Cardiac fibroblast (primary cell): ENCODE measurements at places on chromosomes 12 and 14.

GRCh38 chr14:62409169-62409568 lies 636.1 kb downstream of the KCNH5 start:
- no peak for DNase-seq

- DNase-seq = no peak
Observed at GRCh38 chr14:54116972-54117371, 160.3 kb upstream of the BMP4 start.

GRCh38 chr12:32560520-32560919 lies 118.6 kb upstream of the DNM1L start:
- DNase-seq = no peak

- DNase-seq = no peak
Observed at GRCh38 chr14:69932391-69932790, 53.2 kb downstream of the SMOC1 start.

DNA sequence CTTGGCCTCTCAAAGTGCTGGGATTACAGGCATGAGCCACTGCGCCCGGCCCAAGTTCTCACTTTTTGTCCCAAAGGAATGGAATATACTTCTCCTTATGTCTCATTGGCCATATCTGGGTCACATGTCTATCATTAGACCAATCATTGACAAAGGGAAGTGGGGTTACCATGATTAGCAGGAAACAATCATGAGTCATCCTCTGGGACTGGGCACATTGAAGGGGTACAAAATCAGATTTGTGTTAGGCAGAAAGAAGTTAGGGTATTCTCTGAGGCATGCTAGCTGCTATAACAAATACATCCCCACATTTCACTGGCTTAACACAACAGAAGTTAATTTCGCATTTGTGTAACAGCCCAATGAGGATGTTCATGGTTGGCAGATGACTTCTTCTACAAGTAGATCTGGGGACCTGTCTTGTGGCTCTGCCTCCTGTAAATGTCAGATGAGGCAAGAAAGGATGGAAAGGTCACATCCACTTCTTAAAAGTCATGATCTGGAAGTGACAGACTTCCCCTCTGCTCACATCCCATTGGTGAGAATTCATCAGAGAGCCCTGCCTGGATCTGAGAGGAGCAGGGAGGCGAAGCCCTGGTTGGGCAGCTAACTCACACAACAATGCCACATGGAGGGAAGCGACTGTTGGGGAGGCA lies 3.1 kb downstream of the CCDC63 start:
- DNase-seq = no peak

DNA sequence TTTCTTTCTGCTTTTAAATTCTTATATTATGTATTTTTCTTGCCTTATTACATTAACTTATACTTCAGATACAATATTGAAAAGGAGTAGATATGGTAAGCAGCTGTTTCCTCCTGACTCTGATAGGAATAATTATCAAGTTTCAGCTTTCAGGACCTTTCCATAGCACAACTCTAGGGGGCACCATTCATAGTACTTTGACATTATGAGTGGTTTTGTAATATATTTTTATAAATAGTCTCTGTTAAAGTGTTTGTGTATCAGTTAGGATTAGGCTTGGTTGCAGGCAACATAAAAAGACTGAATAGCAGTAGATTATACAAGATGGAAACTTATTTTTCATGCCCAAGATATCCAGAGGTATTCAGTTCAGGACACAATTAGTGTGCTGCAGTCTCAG lies 27.9 kb upstream of the PARP11 start:
- DNase-seq = no peak

DNA sequence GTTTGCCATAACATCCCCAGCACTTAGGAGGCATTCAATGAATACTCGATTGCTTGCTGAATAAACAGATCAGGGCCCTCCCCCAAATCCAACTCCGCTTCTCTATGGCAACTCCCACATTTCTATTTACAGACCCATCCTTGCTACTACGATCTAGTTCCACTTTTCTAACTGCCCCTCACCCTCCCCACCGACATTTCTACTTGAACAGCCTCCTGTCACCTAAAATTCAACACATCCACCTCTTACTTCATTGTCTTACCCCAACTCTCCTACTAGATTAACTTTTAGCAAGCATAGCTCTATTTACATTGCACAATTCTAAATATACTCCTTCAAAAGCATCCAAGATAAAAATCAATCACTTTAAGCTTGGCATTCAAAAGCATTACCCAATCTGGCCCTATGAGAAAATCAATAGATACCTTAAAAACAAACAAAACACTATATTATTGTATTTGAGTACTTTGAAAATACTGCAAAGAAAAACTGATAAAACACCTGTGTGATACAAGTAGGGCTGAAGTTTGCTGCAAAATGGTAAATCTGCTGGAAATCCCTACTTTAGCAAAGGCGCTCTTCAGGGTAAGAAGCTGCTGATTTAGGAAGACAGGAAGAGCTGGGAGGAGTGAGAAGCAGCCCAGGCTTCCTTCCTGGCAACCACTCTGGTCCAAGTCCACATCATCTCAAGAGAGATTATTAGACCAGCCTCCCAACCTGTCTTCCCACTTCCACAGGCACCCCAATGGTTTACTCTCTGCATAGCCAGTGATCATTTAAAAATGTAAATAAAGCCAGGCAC lies 96.4 kb downstream of the HECTD4 start:
- no peak for DNase-seq

DNA sequence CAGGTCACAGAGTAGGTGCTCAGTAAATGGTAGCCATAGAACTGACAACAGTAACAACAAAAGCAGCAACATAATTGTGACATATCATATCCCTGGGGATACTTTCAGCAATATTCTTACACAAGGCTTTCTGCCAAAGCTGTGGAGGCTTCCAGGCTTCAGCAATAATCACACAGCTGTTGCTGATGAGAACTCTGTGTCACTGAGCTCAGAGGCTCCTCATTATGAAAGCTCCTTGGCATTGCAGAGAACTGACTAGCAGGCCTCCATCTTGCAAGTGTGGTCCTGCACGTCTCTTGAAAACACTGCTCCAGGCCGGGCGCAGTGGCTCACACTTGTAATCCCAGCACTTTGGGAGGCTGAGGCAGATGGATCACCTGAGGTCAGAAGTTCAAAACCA lies 97.3 kb upstream of the BTG1 start:
- DNase-seq = peak; percentile 82

DNA sequence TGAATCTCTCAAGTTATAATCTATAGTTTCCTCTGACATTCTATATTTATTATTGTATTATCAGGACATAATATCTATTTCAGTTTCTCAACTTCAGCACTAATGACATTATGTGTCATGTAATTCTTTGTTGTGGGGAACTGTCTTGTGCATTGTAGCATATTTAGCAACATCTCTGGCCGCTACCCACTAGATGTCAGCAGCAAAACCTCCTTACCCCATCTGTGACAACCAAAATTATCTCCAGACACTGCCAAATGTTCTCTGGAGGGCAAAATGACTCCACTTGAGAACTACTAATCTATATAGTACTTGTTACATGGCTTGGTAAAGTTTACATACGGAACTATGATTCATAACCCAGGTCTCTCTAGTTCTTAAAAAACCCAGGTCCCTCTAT lies 110.2 kb downstream of the RASSF9 start:
- peak; percentile 35 for DNase-seq

DNA sequence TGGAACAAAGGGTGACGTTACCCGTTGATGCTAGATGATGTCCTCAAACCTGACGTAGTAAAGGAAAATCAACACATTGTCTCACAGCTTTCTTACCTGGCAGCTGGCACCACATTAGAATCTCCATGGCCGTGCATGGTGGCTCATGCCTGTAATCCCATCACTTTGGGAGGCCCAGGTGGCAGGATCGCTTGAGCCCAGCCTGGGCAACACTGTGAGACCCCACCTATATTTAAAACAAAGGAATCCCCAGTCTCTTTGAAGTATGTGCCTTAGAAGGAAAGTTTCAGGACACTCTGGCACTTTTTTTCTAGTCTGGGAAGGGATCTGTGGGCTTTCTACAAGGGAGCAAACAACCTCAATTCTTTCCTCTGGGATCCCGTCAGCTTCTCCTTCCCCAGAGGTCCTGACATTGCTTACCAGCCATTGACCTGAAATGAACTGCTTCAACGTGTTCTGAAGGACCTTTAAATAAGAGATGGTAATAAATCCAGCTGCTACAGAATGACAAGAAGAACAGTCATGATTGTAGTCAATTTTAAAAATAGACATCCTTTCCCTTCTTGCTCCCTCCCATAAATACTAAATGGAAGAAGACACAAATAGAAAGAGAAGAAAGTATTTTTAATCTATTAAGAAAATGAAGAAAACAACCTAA lies 33.7 kb upstream of the TTC7B start:
- no peak for DNase-seq

- DNase-seq = no peak
Observed at GRCh38 chr14:74947353-74948227, 7.8 kb downstream of the PGF start.

- DNase-seq = no peak
Observed at GRCh38 chr14:105880616-105881015, 354.2 kb downstream of the TMEM121 start.

DNA sequence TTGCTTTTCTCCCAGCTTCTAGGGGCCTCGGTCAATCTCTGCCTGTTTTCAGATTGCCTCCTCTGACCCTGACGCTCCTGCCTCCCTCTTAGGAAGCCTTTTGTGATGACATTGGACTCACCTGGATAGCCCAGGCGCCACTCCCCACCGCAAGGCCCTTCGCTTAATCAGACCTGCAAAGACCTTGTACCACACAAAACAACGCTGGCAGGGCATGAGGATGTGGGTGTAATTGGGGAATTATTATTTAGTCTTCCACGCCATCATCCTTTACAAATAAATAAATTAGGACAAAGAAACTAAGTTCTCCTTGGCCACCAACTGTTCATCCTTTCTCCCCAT lies 7.7 kb upstream of the VPS37B start:
- no peak for DNase-seq

- peak; percentile 79 for DNase-seq
Observed at GRCh38 chr12:104793285-104793684, 164.8 kb downstream of the SLC41A2 start.

DNA sequence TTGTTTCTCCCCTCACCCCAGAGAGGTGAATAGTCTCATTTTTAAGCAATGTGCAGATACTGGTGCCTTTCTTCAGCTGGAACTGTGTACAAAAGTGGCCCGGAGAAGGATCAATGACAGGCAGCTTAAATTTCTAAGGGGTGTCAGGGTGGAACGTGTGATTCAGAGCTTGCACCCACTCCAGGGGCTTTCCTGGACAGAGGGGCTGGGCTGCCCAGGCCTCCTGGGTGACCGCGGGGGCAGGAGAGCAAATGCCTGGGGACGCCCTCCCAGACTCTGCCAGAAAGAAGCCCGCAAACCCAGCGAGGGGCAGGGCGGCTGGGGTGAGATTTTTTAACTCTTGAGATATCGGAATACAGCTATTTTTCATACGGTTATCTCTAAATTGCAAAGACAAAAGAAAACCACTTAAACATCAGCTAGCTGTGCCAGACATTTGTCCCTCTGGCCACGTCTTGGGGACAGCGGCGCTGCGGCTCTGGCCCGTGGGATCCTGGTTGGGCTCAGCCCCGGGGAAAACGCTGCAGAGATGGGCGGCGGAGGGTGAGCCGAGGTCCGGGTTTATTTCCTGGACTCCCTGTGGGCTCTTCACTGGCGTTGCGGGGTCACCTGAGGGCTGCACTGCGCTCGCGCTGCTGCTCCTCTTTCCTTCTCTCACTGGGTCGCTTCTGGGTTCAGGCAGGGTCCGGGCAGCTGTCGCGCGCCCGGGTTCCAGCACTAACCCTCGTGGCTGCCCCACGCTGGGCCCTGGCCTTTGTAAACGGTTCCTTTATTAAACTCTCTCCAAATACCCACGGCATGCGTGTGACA lies 35.8 kb downstream of the NFKBIA start:
- DNase-seq = no peak

DNA sequence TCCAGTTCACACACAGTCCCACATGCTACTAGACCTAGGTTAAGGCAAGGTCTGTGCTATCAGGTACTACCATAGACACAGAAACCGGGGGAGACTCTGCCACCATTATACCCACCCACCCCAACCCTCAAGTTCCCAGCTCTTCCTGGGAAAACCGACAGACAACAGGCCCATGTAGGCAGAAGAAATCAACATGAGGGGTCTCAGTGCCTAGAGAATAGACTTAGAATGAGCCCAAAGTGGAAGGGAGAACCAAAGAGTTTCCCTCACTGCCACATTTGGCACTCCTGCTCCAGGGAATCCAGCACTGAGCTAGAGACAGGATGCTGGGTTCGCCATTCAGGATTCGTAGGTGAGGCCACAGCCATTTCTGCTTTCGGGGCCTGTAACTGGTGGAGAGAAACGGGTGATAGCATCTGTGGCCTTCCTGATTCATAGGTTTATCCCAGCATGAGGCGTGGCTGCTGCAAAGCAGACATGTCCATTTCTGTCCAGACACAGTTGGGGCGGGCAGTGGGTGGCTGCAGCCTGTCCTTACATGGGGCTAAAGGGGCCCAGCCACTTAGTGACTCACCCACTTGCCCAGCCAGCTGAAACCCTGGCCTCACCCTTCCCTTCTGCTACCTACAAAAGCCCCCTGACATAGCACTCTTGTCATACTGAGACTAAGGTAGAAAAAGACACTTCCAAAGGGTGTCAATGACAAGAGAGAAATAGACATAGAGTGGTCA lies 69.4 kb downstream of the IRF2BPL start:
- DNase-seq = no peak

GRCh38 chr12:124605150-124605882 lies 37.9 kb upstream of the NCOR2 start:
- no peak for DNase-seq

DNA sequence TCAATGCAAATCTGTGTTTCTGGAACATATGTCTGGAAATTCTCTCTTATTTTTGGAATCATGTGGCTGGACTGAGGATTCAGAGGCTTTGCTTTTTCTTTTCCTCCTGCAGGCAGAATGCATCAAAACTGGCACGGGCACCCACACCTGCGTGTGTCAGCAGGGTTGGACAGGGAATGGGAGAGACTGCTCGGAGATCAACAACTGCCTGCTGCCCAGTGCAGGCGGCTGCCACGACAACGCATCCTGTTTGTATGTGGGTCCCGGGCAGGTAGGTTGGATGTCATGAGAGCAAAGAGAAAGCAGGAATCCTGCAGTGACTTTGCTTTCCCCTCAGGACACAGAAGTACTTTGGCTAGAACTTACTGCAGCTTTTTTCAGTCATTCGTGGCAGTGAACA lies 90.3 kb downstream of the STAB2 start:
- no peak for DNase-seq

DNA sequence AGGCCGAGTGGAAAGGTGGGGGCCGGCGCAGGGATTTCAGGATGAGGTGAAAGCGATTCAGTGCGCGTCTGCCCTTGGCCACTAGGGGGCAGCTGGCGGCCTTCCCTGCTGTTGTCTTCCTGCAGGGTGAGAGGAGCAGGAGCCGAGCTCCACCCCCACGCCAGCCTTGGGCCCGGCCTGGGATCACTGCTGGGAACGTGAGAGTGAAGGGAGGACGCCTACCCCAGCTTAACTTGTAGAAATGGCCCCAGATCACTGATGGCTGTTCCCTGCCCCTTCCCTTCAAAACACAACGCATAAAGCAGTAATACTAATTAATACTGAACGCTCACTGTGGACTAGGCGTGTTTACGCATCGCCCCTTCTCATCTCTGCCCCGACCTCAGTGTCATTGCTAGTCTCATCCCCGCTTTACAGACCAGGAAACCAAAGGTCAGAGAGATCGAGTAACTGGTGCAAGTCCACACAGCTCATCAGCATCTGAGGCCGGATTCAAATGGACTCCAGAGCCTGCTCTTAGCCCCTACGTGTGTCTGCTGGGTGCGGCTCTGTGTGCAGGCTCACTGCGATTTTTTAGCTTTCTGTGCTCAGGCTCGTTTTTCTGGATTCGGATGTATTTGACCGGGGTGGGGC lies 24.3 kb downstream of the MVK start:
- peak; percentile 82 for DNase-seq
